NCI-H345 (cell line): ENCODE measurements at places on chromosomes 6 and 20.

- DNase-seq = no peak
These were observed 168.7 kb downstream of the BTBD3 start for GRCh38 chr20:12086359-12086758.

GRCh38 chr6:116349216-116349615, 21.5 kb upstream of the DSE start:
- DNase-seq = no peak

DNA sequence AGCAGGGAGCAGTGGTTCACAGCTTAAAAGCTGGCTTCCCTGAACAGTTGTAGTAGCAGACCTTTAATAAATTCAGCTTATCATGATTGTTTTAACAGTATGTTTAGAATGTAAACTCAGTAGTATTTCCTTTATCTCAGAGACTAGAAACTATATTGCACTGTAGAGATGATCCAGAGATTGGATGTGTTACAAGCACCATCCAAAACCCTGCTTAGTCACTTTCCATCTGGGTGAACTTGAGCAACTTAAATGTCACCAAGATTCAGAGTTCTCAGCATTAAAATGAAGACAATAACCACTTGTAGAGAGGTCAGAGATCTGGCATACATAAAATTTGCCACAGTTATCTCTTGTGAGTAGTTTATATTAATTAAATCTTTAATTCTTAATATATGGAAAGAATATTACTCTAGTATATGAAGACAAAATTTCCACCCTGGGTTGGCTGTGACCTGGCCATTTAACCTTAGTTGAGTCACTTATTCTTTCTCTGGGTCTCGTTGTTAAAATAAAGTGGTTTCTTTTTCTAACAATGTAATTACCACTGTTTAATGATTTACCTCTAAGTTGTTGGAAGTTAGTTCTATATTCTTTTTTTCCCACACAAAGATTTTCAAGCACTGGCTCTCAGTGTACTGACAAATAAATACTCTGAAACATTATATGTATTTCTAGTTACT, 239.2 kb upstream of the FKBP1C start:
- DNase-seq = no peak

DNA sequence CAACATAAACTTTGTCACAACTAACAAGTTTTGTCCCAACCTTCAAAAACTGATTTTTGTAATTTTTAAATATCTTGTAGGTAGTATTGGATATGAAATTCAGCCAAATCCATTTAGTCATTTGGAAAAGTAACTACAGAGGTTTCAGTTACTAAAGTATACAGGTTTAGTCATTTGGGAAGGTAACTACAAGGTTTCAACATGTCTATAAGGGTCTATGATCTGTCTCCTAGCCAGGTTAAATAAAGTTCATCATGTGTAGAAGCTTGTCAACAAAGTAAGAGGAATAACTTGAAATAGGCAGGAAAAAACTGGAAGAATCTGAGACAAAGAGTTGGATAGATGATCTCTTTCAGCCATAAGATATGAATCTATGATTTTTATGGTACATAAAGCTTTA, 229.8 kb downstream of the COL12A1 start:
- no peak for DNase-seq

DNA sequence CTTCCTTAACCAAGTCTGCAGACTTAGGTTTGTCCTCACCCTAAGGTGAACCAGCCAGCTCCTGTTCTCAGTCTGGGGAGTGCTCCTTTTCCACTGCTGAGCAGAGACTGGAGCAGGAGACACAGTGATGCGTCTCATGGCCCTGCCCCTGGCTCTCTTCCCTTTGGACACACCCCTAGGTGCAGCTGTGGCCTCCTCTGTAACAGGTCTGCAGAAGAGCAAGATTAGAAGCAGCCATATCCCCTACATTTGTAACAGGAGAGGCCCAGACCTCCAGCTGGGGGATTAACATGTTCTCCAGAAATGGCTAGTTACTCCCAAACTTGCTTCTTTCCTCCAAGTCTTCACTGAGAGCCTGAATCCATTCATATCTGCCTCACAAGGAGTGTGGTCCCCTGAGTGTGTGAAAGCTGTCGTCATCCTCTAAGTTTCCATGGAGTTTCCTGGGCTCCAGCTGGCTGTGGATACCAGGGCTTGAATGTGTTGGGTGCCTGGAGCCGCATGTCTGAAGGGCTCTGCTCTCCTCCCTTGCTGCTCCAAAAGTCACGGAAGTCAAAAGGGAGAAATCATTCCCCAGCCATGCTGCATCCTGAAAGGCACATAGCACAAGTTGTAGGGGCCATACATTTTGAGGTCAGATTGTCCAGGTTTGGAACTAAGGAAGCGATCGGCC, 57.7 kb downstream of the PPP1R14C start:
- DNase-seq = no peak

GRCh38 chr20:23156170-23156841, 70.2 kb upstream of the CD93 start:
- no peak for DNase-seq

GRCh38 chr20:61737812-61738443, 327.8 kb downstream of the TAF4 start:
- no peak for DNase-seq

DNA sequence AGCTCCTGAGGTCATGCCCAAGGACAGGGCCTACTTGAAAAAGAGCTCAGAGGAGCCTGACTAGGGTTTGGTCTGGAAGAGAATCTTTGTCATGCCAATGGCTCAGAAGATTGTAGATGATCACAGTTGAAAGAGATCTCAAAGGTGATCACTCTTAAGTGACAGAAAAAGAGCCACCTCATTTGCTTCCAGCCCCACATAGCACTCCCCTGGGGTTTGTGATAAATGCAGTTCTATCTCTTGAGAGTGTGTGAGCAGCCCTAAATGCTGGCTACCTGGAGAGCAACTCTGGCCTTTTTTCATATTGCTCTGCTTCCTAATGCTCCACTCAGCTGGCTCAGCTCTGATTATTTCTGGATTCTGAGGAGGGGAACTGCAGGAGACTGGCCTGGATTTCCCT, 39.3 kb downstream of the KLHL32 start:
- no peak for DNase-seq
